Endodermal cell (in vitro differentiated cells): ENCODE measurements at places on chromosomes 13 and 19. TPM values are rescaled to one million over a fixed set of nuclear protein-coding genes. Genes with fewer than 3 reads are reported as not detected.

DNA sequence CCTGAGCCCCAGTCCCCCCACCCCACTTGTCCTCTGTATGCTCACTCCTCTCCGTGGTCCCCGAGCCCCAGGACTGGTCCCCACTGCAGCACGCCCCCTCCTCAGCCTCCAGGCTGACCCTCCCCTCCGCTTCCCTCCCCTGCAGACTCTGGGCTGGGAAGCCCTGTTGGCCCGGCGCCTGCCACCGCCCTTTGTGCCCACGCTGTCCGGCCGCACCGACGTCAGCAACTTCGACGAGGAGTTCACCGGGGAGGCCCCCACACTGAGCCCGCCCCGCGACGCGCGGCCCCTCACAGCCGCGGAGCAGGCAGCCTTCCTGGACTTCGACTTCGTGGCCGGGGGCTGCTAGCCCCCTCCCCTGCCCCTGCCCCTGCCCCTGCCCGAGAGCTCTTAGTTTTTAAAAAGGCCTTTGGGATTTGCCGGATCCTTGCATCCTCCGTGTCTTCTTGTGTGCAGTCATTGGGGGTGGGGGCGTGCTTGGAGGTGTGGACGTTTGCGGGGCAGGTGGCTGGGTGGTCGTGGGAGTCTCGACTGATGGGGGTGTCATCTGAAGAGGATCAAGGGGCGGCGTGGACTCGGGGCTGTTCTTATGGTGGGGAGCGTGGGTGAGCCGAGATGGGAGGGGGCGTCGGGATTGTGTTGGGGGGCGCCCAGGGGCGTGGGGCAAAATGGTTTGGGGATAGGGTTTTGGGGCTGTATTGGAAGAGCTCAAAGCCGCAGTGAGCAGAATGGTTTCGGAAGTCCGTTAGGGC, 3.5 kb downstream of the PTGER1 start:
- no peak for DNase-seq

DNA sequence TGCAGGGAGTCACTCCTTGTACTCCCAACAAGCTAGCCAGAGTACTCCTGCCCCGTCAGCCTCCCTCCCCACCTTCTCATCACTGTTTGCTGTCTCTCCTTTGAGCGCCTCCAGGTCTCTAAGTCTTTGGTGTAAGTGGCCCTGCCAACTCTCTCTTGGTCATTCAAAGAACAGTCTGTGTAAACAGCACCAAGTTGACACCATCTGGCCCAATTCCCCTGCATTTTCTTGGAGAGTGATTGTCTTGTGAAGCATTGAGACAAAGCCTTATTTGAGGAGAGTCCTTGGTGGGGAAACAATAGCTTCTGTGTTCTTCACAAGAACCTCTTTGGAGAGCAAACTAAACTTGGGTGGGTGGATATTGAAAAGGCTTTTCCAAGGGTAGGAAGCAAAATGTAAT, 114.6 kb upstream of the RNF113B start:
- peak; percentile 64 for DNase-seq

- DNase-seq: peak; percentile 96
Measured at GRCh38 chr19:1853295-1854038, 5.2 kb upstream of the REXO1 start.

DNA sequence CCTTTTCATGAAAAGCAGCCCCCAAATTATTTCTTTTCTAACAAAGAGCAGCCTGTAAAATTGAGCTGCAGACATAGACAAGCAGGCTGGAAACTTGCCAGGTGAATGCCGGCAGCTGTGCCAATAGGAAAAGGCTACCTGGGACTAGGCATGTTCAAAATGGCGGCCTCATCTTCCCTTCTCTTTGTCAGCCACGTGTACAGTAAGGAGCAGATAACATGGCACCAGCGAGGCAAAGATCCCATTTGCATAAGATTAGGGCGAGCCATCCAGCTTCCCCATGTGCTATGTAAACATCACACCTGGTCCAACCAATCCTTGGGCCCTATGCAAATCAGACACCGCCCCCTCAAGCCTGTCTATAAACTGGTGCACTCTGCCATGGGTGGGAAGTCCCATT, 31.2 kb upstream of the CACNA1A start:
- DNase-seq: peak; percentile 74

GRCh38 chr13:33999811-34000605, 182.1 kb downstream of the RFC3 start:
- no peak for DNase-seq

DNA sequence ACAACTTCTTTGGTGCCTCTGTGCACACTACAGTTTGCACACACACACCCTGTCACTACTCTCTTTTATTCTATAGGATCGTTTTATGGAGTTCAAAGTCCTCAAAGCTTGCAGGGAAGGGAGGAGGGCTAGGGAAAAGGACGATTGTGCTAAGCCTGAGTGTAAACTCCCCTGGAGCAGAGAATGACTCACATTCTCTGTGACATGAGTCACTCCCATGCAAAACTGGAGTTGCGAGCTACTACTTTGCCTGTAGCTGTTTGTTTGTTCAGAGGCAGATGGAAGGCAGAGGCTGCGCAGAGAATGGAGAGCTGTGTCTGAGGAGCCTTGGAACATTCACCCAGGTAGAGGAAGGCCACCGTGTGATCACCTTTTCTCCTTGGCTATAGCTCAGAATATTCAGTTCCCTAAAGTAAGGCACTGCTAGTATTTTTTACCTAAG, 80.5 kb upstream of the MBNL2 start:
- DNase-seq: peak; percentile 88

GRCh38 chr19:335486-336066, 9.0 kb downstream of the MIER2 start:
- no peak for DNase-seq

- DNase-seq: no peak
Measured at GRCh38 chr19:5628919-5629481, 6.1 kb downstream of the SAFB start.

GRCh38 chr19:19151418-19151817, 13.1 kb upstream of the TMEM161A start:
- no peak for DNase-seq

- no peak for DNase-seq
Measured at GRCh38 chr13:26992951-26993719, 178.5 kb downstream of the USP12 start.

DNA sequence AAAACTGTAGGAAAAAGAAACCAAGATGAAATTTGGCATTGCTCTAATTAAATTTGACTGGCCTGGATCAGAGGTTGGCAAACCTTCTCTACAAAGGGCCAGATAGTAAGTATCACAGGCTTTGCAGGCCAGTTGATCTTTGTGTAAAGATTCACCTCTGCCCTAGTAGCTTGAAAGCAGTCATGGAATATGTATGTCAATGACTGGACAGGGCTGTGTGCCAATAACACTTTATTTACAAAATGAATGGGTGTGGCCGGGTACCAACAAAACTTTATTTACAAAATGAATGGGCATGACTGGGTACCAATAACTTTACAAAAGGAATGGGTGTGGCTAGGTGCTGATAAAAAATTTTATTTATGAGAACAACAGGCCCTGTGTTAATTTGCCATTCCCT, 20.0 kb downstream of the SIN3B start:
- no peak for DNase-seq

DNA sequence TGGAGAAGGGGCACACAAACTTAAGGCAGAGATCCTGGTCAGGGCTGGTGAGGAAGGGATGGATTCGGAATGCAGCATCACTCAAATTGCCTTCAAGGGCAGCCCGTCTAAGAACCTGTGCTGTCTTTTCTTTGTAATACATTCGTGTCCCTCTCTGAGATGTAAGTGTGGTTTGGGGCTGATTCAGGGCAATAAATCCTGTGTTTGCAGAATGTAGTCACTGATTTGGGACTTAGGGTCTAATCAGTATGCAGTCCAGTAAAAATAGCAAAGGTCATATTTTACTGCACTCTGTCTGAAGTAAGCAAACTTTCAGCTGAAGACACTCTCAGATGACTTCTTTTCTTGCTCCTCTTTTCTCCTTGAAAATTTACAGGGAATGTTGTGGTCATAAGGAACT, 93.8 kb upstream of the C1QTNF9B start:
- no peak for DNase-seq

GRCh38 chr13:95025116-95025515, 276.1 kb downstream of the ABCC4 start:
- DNase-seq: no peak

- no peak for DNase-seq
Measured at GRCh38 chr13:42728507-42729180, 52.7 kb upstream of the FAM216B start.

- DNase-seq: peak; percentile 92
Measured at GRCh38 chr19:16062789-16063188, 13.5 kb upstream of the TPM4 start.

- no peak for DNase-seq
Measured at GRCh38 chr13:50573066-50573465, 270.4 kb downstream of the DLEU7 start.

DNA sequence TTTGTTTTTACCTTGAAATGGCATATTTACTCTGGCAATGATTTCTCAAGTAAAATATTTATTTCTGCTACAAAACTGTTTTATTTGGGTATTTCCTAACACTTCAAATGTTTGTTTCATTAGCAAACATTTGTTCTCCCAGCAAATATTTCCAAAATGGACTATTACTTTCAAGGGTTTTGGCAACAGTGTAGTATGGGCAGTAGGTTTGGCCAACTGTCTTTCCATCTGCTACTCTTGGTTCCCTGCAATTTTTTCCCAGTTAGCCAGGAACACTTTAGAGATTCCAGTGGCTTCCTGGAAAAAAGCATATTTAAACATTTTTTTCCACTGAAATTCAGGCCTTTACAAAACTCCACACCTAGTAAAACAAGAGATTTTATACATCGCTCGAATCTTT, 466.6 kb downstream of the SLITRK6 start:
- no peak for DNase-seq

GRCh38 chr19:14519860-14520407, 1.7 kb upstream of the DNAJB1 start:
- DNase-seq: no peak

DNA sequence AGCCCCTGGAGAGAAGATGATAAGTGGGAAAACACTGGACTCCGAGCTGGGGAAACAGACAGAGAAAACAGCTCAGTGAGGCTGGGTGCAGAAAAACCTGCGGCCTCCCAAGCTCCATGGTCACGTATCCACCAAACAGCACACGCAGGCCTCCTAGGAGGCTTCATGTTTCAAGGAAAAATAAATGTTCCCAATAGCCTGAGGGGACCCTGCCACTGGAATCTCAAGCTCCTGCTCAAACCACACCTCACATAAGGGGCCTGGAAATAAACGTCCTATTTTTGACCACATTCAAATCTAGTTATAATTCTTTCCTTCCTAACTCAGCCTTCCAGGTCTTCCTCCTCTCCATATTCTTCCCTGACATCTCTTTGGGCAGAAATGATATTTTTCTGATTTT, 225.7 kb downstream of the ABCC4 start:
- DNase-seq: no peak

DNA sequence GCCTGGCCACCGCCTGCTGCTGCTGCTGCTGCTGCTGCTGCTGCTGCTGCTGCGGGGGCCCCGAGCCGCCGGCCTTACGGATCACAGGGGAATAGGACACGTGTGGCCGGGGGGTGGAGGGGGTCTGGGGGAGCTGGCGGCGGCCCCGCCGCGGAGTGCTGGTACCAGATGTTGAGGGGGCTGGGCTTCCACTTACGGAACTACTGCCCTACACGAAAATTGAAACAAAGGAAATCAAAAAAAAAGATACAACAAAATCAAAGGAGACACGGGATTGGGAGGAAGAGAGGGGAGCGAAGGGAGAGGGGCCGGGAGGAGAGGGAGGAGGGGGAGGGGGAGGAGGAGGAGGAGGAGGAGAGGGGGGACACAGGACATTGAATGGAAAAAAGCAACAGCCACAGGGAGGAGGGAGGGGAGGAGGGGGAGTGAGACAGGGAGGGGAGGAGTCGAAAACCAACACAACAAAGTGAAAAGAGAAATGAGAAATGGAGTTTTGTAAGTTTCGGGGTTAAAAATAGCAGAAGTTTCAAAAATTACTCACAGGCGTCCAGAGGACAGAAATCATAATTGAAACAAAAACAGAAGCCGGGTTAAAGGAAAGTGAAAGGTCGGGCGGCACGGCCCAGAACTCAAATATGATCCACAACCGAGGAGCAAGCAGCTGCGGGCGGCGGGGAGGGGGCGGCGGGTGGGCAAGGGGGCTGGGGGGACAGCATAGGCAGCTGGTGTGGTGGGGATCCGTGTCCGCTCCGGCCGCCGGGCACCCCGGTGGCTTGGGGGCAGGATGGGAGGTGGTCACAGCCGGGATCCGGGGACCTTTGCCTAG, 57.8 kb downstream of the IER2 start:
- DNase-seq: peak; percentile 55

GRCh38 chr19:40469011-40469410, 2.2 kb downstream of the SPTBN4 start:
- DNase-seq: no peak

GRCh38 chr13:51825165-51825592, 19.8 kb downstream of the TMEM272 start:
- no peak for DNase-seq

GRCh38 chr13:39377699-39378098, 225.3 kb downstream of the LHFPL6 start:
- no peak for DNase-seq

DNA sequence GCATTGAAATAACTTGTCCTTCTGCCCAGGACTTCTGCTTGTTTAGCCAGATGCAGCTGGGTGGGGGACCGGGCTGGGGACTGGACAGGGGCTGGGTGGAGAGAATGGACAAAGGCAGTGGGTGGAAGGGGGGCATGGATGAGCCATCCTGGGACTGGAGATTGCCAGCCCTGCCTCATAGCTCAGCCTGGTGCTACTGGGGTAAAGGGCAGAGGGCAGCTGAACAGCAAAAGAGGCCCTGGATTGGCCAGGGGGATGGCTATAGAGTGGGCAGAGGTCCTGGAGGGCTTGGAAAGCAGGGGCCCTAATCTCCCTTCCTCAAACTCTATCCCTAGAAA, 17.7 kb upstream of the PLAUR start:
- DNase-seq: no peak

DNA sequence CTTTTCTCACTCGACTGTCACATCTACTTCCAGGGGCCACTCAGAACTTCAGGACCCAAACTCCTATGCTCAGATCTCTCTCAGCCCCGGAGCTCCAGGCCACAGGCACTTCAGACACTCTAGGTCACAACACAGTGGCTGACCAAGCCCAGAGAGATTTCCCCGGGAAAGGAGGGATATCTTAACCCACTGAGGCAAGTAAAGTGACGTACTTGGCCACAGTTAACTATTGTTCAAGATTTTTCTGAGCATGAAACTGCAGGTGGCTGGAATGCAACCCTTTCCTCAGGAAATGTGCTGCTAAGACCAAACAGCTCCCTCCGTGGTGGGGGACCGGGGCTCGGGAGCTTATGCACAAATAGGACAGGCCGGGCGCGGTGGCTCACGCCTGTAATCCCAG, 23.9 kb downstream of the OPA3 start:
- DNase-seq: no peak

AP1M2 gene
- total RNA-seq: 145 to 152 TPM (median 146 TPM) in 3 replicates

EHD2 gene
- 5.5 TPM in 2 replicates for total RNA-seq

IZUMO4 gene
- total RNA-seq: 4.3 to 5.7 TPM (median 4.6 TPM) in 3 replicates

OR7C1 gene
- not detected in 3 replicates for total RNA-seq

MADCAM1 gene
- total RNA-seq: 0.46 and 0.66 TPM in 2 replicates

KASH5 gene
- not detected in 3 replicates for total RNA-seq

CGB3 gene
- not detected in 3 replicates for total RNA-seq

TPTE2 gene
- total RNA-seq: not detected in 2 replicates

KLK2 gene
- not detected in 3 replicates for total RNA-seq

ZNF208 gene
- not detected in 2 replicates for total RNA-seq

PRKCG gene
- total RNA-seq: 2.1 and 2.7 TPM in 2 replicates

FPR3 gene
- not detected in 3 replicates for total RNA-seq

UNC13A gene
- total RNA-seq: 10.1 and 10.7 TPM in 2 replicates
